ENCODE measurements at places on chromosomes 1 and 21.

GRCh38 chr1:111624382-111624781, 4.8 kb downstream of the RAP1A start:
- DNase-seq, result no peak

DNA sequence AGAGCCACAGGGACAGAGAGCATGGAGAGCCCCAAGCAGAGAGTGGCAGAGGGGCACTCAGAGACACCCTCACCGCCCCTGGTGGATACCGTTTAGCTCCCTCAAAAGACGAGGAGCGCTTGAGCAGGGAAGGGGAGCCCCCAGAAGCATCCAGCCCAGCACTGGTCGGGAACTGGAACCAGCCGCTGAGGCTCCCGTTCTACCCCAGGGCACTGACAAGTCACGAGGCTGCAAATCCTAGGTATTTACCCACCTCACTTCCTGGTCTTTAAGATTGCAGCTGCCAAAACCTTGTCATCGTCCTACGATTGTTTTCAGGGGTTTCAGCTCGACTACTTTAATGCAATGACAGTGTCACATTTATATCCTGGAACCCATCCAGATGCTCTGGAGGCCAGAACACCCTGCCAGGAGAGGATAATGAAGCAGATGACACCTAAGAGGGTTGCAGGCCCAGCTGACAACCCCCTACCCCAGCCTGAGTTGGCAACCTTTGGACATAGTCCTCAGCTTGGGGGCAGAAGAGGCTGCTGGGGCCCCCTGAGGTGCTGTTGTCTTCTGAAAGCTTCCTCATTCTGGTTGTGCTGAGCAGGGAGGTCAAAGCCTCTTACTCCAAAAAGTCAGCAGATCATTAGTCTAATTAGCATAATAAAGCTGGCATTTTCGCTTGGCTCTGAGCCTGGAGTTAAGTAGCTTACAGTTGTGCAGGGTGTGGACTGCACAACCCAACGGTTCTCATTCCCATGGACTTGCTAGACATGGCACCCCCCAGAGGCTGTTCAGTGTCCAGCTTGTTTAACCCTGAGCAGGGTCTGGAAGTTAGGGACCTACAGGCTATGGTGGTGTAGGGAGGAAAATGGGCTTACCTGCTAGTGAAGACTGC, 20.6 kb upstream of the BACE2 start:
- DNase-seq, result peak; percentile 61

GRCh38 chr1:109887271-109887670, 23.4 kb upstream of the CSF1 start:
- DNase-seq, result no peak

GRCh38 chr21:27636656-27637055, 669.8 kb upstream of the ADAMTS5 start:
- no peak for DNase-seq

DNA sequence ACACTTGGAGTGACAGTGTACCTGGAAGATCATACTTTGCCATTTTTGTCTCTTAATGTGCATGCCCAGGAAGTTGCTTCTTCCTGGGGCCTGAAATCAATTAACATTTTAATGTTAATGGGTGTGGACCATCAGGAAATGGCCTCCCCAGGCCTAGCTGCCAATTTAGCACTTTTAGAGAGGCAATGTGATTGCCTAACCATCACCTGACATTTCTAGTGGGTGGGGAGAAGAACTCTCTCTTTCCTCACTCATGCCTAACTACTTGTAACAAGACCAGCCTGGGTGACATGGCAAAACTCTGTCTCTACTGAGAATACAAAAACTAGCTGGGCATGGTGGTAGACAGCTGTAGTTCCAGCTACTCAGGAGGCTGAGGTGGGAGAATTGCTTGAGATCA, 549.0 kb upstream of the RGS18 start:
- DNase-seq, result no peak

DNA sequence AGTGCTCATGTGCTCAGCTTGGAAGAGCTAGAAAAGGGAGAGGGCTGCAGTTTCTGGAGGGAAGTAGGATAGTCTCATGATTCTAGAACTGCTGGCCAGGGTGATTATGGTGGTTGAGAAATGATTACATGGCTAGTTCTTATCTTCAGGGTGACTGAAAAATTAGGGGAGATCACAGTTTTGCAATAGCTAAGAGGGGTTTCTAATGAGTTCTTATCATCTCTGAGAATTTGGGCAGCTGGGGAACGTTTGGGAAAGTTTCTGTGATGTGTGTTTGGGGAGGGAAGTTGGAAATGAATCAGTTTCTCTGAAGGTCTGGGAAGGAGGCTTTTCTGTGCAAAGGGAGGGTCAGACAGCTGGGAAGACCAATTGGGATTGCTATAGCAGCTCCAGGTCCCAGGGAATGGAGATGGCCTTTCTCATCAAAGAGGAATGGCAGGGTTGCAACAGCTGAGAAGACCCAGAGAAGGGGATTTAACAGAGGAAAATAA, 7.6 kb upstream of the RHOU start:
- no peak for DNase-seq

DNA sequence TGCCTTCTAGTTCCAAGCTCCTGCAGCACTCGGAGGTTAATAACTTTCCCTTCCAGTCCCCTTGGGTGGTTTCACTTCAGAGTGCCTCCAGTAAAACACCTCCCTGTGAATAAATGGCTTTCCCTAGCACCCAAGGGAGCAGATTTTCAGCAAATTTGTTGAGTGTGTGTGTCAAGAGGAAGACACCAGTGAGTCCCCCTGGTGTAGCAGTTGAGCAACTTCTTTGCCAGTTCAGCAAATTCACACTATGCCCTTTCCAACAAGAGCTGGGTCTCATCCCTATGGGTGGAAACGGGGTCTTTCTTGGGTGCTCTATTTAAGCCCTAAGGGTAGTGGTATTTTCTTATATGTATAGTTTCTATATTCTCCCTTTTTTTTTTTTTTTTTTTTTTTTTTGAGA, 806 bp upstream of the AADACL4 start:
- DNase-seq, result no peak

DNA sequence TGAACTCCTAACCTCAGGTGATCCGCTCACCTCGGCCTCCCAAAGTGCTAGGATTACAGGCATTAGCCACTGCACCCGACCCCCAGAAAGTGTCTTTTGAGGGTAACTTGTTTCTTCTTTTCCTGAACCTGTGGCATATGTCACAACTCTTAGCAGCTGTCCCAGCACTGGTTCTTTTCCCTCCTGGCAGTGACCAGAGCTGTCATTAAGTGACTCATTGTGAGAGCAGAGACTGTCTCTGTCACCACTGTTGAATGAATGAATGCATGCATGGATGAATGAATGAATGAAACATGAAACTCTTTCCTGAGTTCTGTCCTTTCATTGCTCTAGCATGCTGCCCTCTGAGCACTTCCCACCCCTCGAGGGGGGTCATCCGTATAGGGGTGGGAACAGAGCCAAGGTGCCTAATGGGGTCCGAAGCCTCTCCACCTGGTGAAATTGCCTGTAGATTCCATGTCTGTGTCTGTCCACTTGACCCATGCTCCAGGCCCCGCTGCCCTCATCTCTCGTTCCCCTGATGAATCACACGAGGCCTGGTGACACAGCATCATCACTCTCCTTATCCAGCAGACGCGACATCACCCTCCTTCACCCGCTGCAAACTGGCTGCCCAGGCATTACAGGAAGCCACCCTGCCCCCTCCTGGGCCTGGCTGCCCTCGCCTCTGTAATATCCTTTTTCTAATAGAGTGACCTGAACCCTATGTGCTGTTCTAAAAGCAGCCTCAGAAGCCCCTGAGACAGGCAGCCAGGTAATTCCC, 75.0 kb downstream of the IGSF21 start:
- peak; percentile 13 for DNase-seq

DNA sequence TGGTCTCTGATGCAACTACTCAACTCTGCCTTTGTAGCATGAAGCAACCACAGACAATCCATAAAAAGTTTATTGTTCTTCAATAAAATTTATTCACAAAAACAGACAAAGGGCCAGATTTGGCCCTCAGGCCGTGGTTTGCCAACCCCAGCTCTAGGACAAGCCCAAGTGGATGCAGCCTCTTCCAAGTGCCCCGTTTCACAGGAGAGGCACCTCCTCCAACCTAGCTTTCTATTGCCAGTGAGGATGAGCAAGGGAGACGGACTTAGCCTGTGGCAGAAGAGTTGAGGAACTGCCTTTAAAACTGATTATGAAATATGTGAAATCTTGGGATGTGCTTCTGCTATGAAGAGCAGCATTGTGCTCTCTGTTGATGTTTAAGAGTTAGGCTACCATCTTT, 105.4 kb downstream of the PSMG1 start:
- DNase-seq, result no peak
